Brain pericyte (primary cell): ENCODE measurements at places on chromosomes 13 and 19.
A peak's percentile ranks its signal among the peaks of the same experiment; 100 is the strongest.

DNA sequence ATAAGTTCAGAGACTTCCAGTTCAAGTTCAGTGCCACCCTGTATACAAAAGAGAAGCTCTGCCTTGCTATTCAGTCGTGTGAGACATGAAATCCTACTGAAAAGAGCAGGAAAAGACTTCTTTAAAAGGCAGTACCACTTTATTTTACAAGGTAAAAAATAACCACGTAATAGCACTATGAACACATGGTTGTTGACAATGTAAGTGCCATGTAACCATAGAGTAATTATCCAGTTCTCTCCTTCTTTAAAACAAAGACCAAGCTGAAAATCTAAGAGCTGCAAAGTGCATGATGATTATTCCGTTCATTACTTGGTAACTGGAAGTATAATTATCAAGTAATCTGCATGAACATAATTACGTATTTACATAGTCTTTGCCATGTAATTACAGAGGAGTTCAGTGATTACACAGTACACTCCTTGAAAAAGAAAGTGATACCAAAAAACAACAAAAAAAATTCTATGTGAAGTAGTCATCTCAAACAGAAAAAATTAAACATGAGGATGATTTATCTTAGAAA lies 288.7 kb downstream of the EFNB2 start:
- no peak for DNase-seq

GRCh38 chr13:61415058-61415721 lies 459 bp downstream of the PCDH20 start:
- no peak for DNase-seq

GRCh38 chr13:51919531-51919930 lies 57.8 kb downstream of the CCDC70 start:
- no peak for DNase-seq

- DNase-seq = no peak
Measured at GRCh38 chr19:3969435-3970312, 1.2 kb downstream of the DAPK3 start.

GRCh38 chr19:5147074-5147977 lies 178.4 kb downstream of the KDM4B start:
- DNase-seq = no peak

- no peak for DNase-seq
Measured at GRCh38 chr19:10976131-10976892, 15.5 kb downstream of the SMARCA4 start.

GRCh38 chr13:21476893-21477472 lies 17.9 kb upstream of the ZDHHC20 start:
- peak; percentile 34 for DNase-seq

DNA sequence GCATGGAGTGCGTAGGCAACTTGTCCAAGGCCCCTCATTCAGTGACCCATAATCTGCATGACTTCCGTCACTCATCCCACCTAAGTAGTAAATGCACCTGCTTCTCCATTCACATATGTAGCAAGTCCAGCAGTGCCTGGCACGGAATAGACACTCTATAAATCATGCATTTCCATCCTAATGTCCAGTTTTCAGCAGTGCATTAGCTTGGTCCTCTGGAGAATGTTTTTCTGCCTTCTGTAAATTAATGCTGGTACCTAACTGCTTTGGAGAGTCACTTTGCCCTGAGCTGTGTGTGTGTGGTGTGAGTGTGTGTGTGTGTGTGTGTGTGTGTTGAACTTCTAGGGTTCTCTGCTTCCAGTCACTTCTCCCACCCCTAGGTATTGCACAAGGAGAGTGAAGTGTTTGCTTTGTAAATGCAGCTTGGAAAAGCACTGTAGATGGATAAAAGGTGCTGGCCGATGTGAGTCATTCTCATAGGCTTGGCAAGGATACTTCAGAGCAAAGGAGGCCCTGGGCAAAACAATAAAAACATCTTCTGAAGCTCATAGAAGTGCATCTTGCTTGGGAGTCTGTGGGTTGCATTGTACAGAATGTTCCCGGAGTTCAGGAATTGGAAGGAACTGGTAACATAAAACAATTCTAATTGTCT lies 181.8 kb downstream of the KATNAL1 start:
- peak; percentile 61 for DNase-seq
